GM12864 (cell line): ENCODE measurements at places on chromosomes 3 and 15.

GRCh38 chr3:88180398-88180999, 30.7 kb downstream of the C3orf38 start:
- peak; percentile 42 for DNase-seq

- DNase-seq: no peak
These were observed 931.9 kb downstream of the IGSF11 start for GRCh38 chr3:118102737-118103136.

DNA sequence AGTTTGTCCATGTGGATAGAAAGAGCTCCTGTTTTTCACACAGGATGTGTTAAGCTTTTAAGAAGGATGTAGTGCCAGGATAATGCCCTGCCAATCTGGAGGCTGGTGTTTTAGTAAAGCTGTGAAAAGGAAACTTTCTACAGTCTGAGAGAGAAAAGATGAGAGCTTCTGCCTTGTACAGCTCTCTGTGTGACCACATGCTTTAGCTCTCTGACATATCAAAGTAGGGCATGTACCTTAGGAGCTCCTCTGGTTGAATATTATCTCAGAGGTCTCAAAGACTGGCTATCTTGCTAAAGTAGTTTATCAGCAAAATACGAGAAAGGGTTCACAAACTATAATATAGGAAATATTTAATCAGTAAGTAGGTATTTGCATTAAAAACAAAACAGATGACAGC, 30.4 kb downstream of the CDIN1 start:
- no peak for DNase-seq

- DNase-seq: no peak
These were observed 16.7 kb upstream of the GPR160 start for GRCh38 chr3:170021083-170021482.

- DNase-seq: no peak
These were observed 17.5 kb downstream of the SHC4 start for GRCh38 chr15:48946074-48946839.

DNA sequence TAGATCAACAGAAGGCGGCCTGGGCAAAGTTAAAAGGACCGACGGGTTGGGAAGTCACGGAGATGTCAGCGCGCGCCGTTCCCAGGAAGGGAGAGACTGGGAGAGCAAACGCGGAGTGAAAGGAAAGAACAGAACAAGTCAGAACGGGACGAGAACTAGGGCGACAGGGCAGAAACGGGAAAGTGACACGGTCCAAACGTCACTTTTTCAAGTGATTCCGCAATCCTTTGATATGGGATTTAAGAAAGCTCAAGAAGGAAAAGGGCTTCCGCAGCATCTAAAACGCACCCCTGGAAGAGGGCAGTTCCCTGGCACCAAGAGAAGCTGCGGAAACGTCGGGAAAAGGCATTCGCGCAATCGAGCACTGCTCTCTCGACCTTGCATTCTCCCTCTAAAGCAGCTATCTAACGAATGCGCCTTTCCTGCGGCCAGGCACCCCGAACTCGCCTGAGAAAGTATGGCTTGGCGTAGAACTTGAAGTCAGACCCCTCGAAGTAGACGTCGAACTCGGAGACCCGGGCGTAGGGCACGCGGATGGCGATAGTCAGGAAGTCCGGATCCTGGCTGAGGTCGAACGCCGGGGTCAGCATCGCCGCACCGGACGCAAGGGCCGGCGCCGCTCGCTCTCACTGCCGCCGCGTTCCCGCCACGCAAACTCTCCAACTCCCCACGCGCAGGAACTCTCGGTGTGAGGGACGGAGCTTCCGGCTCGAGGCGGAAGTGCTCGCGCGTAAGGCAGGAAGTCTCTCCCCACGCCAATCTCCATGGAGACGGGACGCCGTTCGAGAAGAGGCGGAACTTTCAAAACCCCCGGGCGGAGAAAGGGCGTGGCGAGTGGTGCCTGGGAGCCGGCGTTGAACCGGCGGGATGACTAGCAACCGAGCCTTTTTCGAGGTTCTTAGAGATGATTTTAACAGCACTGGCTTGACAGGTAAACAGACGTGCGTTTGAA, at the start of gene SHQ1:
Gene SHQ1, minus strand, starts transcription at position 695 of the 952 bp plus-strand sequence. Its CDS starts 105 bp downstream, at position 590.
- DNase-seq: peak; percentile 86

DNA sequence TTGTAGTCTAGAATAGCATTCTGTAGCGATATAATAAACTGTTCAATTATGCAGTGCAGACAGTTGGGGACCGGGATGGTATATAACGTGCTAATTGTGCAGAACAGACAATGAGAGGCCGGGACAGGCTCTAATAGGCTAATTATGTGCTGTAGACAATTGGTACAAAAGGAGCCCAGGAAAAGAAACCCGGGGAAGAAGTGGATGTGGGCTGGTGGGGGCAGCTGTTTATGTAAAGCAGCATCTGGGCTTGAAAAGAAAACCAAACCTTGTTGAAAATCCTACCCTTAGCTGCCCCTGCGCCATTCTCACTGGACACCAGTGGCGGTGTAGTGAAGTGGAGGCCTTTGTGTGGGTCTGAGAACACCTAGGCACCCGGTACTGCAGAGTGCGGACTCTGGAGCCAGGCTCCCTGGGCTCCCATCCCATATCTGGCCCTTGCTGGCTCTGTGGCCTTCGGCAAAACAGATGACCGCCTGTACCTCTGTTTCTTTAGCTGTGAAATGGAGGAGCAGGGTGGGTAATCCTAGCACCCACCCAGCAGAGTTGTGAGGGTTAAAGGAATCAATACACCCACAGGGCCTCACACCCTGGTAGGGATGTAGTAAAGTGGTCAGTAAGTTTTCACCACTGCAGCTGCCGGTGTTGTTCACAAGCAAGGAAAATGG, 51.5 kb downstream of the CMTM6 start:
- no peak for DNase-seq

- no peak for DNase-seq
These were observed 886.9 kb downstream of the TUSC7 start for GRCh38 chr3:117596503-117596902.

- DNase-seq: no peak
These were observed 347.5 kb upstream of the TMCO5A start for GRCh38 chr15:37586976-37587375.
